MG63 (cell line): ENCODE measurements at places on chromosomes 4 and X.

- DNase-seq = no peak
These were observed 20.5 kb upstream of the TRIM61 start for GRCh38 chr4:164997941-164998340.

DNA sequence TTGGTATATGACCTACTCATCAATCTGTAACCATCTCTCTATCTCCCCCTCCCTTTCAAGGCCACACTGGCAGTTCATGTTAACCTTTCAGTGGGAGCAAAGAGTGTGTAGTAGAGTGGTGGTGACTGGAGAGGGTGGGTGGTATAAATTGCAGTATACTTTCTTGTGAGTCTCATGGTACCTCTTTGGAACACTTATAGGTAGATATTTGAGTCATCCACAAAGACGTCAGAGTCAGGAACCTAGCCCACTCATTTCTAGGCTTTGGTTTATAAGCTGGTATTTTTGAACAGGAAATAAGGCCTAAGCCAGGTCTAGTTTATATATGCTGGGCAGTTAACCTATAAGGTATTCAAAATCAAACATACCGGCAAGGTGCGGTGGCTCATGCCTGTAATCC, 36.3 kb downstream of the RLIM start:
- DNase-seq = no peak

GRCh38 chr4:62028745-62029144, 828.6 kb downstream of the ADGRL3 start:
- no peak for DNase-seq

- DNase-seq = no peak
These were observed 693 bp downstream of the OCIAD1 start for GRCh38 chr4:48831532-48832030.

- no peak for DNase-seq
These were observed 857.4 kb upstream of the HTR2C start for GRCh38 chrX:113726466-113726865.

DNA sequence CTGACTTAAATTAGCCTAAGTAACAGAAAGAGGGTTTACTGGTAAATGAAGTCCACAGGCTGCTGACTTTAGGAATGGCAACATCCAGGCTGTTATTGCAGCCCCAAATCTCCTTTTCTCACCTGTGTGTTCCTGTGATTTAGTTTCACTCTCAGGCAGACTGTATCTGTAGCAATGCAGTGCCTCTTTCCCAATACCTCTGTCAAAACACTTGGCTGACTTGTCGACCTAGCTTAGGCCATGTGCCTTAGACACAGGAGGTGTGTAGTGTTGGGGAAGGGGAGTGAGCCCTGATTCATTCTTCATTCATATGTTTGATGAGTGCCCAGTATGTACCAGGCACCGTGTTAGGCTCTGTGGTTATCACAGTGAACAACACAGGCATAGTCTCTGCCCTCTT, 46.9 kb downstream of the JADE3 start:
- no peak for DNase-seq

GRCh38 chr4:163495900-163496299, 1.4 kb downstream of the TMA16 start:
- DNase-seq = no peak

- no peak for DNase-seq
These were observed 427.3 kb upstream of the FAM241A start for GRCh38 chr4:111717921-111718320.

- no peak for DNase-seq
These were observed 137.6 kb downstream of the PTTG2 start for GRCh38 chr4:38097818-38098217.

- peak; percentile 39 for DNase-seq
These were observed 147.9 kb downstream of the NSUN7 start for GRCh38 chr4:40897557-40898203.

DNA sequence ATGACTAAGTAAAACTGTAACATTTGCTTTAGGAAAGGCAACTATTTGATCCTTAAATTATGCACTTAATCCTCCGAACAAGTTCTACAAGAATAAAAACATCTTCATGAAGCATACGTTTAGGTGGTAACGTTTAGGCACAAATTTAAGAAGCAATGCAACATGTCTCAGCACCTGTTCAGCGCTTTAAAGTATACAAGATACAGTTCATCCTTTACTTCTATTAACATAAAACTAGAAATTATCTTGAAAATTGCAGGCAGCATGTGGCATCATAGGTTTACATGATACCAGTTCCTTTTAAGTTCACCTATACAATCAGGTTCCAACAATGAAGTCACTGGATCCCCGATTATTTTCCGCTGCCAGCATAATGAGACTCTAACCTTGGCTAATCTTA, 1.5 kb downstream of the PLA2G12A start:
- DNase-seq = no peak

DNA sequence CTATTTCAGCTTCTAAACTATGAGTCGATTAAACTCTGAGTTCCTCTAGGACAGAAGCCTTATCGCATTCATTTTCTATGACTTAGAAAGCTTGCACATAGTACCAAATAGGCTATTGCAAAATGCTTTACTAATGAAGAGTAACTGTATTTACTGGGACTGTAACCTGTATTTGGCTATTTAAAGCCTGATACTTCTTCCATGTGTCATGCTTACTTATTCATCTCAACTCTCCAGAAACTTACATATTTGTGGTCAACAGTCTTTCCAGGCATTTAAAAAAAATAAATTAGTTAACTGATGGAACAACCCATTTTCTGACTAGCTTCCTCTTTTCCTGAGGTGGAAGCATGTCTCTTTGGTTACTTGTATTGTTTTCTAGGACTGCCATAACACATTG, 467.9 kb downstream of the PCDH11X start:
- no peak for DNase-seq

DNA sequence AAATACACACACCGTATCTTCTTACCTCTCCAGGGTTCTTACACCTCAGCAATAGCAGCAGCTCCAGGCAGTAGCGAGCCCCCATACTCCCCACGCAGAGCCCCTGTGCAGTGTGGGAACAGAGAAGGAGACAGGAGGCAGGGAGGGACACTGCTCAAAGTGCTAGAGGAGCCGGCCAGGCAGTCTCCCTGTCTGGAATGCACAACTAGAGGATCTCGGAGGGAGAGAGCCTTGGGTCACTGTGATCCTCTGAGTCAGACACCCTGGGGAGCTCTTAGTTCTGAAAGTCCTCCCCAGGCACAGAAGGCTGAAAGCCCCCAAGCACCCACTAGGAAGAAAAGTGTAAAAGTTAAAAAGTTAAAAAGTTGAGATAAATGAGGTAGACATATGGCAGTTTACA, 16.0 kb downstream of the AMELX start:
- DNase-seq = no peak

DNA sequence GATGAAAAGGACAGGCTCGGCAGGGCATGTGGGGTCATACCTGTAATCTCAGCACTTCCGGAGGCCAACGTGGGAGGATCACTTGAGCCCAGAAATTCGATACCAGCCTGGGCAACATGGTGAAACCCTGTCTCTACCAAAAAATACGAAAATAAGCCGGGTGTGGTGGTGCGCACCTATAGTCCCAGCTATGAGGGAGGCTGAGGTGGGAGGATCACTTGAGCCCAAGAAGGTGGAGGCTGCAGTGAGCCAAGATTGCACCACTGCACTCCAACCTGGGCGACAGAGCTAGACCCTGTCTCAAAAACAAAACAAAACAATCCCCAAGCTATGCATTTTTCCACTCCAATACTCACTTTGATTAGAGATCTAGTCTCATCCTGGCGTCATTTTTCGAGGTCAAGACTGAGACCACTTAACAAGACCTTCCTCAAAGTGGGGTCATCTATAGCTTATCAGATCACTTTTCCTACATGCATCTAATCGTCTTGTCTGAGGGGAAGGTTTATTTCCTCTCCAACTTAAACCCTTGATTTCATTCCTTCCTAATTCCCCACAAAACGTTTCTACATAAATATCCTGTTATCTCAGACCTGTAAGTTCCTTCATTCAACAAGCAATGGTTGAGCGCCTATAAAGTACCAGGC, 1.3 kb downstream of the NKAP start:
- no peak for DNase-seq

DNA sequence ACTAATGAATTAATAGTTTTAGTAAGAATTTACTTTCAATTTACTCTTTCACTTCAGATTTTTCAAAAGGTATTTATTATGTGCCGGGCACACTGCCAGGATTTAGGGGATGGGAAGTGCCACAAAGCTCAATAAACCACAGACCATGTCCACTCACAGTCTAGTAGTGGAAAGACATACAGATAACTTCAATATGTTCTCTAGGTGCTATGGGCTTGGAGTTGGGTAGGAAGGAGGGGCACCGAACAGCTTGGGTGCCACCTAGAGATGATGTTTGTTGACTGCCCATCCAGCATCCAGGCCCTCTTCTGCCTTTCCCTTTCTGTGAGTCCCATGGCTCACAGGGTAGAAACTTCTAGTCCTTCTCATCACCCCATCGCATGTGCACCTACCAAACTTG, 17.8 kb downstream of the MFAP3L start:
- DNase-seq = no peak

- DNase-seq = no peak
These were observed 195.9 kb downstream of the CHM start for GRCh38 chrX:85851418-85851817.

GRCh38 chrX:8868906-8869305, 67.7 kb upstream of the FAM9A start:
- no peak for DNase-seq

GRCh38 chr4:94577136-94577535, 125.4 kb downstream of the PDLIM5 start:
- peak; percentile 9 for DNase-seq

GRCh38 chrX:44596277-44596676, 53.6 kb upstream of the FUNDC1 start:
- DNase-seq = no peak

DNA sequence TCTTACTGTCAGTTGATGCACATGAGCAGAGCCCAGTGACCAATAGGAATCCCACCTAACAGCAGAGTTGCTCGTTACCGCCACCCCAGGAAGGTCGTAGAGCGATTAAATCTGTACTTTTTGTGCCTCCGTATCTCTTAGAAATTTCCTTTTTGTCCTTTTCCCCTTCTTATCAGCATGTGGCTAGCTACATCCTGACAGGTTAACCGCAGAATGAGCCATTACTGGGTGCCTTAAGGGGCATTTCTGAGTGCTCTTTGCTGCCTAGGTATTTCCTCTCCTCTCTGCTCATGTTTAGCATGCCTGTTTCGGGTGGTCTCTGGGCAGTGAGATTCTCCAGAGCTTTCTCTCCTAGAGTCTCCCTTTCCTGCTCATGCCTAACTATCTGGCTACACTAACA, 530.5 kb downstream of the FAM133A start:
- DNase-seq = no peak

DNA sequence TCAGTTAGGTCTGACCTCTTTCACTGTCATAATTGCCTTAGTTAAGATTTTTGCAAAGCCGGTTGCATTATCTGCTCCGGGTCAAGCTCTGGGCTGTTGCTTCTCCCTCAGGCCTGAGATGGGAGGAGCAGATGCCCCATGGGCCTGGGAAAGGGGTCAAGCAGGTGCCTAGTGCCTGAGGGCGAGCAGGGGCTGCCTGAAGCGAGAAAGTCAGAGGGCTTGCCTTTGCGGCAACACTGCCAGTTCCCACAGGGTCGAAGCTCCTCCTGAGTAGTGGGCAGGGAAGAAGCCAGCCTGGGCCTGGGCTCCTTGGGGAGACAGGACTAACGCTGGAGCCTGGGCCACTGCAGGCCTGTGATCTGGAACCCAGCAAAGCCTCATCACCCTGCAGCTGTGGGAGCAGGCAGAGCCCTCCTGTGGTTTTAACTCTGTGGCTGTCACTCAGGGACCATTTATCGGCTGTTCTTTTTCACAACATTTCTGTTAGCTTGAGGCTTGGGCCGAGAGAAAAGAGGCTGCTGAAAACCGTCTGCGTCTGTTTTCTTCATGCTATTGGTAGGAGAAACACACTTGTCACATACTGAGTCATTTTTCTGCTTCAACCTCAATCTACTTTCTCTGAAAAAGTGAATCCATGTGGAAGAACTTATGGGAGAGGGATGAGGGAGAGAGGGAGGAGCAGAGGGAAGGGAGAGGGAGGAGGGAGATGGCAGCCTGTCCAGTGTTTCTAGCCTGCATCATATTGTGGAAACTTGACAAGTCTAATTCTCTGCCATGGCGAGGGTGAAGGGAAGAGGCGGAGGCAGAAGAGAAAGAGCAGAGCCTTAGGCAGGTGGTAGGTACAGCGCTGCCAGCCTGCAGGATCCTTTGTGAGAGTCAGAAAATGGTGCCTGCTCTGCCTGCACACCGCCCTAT, 68.4 kb downstream of the RHOH start:
- no peak for DNase-seq
